ENCODE measurements at places on chromosomes 1 and 21.

DNA sequence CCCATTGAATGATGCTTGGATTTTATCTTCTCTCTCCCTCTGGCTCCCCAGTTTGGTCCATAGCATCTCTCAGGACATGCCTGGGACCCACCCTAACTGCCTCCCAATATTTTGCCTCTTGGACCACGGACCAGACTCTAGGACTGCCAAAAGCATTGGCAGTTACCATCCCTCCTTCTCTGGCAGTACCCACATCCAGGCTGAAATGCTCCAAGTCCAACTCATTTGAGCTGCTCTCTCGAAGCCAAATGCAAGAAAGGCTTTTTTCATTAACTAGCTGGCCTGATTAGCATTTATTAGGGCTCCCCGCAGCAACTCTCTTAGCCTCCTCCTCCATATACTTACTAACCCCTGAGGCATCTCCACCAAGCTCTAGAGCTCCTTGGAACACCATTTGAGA lies 140.0 kb upstream of the GRIK3 start:
- no peak for DNase-seq

GRCh38 chr1:115609021-115609420 lies 32.7 kb upstream of the VANGL1 start:
- DNase-seq, result no peak

DNA sequence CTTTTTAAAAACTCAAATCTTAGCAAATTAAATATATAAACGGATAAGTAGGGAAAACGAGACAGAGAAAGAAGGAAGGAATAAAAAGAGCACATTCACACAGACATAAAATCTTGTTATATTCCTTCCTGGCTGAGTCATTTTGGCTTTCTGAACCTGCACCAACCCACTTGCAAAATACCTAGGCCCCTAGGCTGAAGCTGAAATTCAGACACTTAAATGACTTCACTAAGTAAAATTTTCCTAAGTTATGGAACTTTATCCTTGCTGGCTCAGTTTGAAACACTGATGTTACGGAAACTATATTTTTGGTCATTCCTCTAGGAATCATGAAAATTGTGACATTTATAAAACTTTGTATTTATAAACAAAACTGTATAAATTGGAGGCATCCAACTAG lies 462.8 kb upstream of the NFIA start:
- no peak for DNase-seq

DNA sequence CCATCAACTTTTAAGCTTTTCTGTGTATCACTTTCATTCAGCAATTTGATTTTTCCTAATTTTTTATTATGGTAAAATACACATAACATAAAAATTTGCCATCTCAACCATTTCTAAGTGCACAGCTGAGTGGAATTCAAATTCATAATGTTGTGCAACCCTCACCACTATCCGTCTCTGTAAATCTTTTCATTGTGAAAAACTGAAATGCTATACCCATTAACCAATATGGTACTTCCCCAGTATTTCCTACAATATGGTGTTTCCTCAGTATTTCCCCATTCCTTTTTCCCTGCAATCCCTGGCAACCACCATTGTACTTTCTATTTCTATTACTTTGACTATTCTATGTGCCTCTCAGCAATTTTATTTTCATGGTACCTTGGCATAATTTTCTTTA lies 6.8 kb downstream of the STPG1 start:
- DNase-seq, result no peak

Measured in CD4-positive, alpha-beta T cell (primary cell).